Smooth muscle cell of bladder (primary cell): ENCODE measurements at places on chromosomes 11 and 22. TPM values are rescaled to one million over a fixed set of nuclear protein-coding genes. Genes with fewer than 3 reads are reported as not detected.

CST6 gene
- total RNA-seq: 0.14 TPM in 1 of 2 replicates, not detected in the other

PRRG4 gene
- under 0.01 and 0.09 TPM in 2 replicates for total RNA-seq

SAA2 gene
- 0.28 TPM in 1 of 2 replicates, not detected in the other for total RNA-seq

C11orf97 gene
- total RNA-seq: not detected in 2 replicates

WNT11 gene
- total RNA-seq: 0.28 and 1.1 TPM in 2 replicates

POTEH gene
- total RNA-seq: not detected in 2 replicates

B3GAT1 gene
- total RNA-seq: 0.09 TPM in 1 of 2 replicates, not detected in the other
